Mammary microvascular endothelial cell (primary cell): ENCODE measurements at places on chromosomes 2 and 18. TPM values are rescaled to one million over a fixed set of nuclear protein-coding genes. Genes with fewer than 3 reads are reported as not detected.

The TNS1 gene
- 29.8 and 34.9 TPM in 2 replicates for total RNA-seq

The PLEK gene
- total RNA-seq: 0.05 TPM in 1 of 2 replicates, not detected in the other

The CIB4 gene
- not detected in 2 replicates for total RNA-seq

The PDK1 gene
- 5.6 and 6.1 TPM in 2 replicates for total RNA-seq

The CROCC2 gene
- total RNA-seq: not detected in 2 replicates

The COBLL1 gene
- 17.7 and 17.9 TPM in 2 replicates for total RNA-seq

The C2orf68 gene
- total RNA-seq: 5.5 and 7.9 TPM in 2 replicates

The IL36A gene
- not detected in 2 replicates for total RNA-seq

The APLF gene
- 1.5 and 2.3 TPM in 2 replicates for total RNA-seq

The RANBP2 gene
- 39.6 and 45.6 TPM in 2 replicates for total RNA-seq

The RNF149 gene
- total RNA-seq: 41.8 and 42.6 TPM in 2 replicates

The FER1L5 gene
- total RNA-seq: not detected in 2 replicates

The AQP12B gene
- not detected in 2 replicates for total RNA-seq

The UGT1A8 gene
- not detected in 2 replicates for total RNA-seq

The TMEM178A gene
- total RNA-seq: not detected in 2 replicates

The SLC4A5 gene
- total RNA-seq: 0.05 and 0.07 TPM in 2 replicates

The IWS1 gene
- 31.0 and 32.7 TPM in 2 replicates for total RNA-seq

The LRRTM1 gene
- not detected in 2 replicates for total RNA-seq

The TCF23 gene
- total RNA-seq: not detected in 2 replicates

The ALPI gene
- not detected in 2 replicates for total RNA-seq

The CCL20 gene
- total RNA-seq: 4.6 and 6.5 TPM in 2 replicates

The UGT1A3 gene
- not detected in 2 replicates for total RNA-seq

The MAB21L4 gene
- total RNA-seq: not detected in 2 replicates

The SLC30A3 gene
- 2.7 and 3.4 TPM in 2 replicates for total RNA-seq

The NPAS2 gene
- 6.8 and 21.7 TPM in 2 replicates for total RNA-seq

The FABP1 gene
- total RNA-seq: not detected in 2 replicates

The ALLC gene
- not detected in 2 replicates for total RNA-seq

The NPHP1 gene
- total RNA-seq: 2.5 and 5.7 TPM in 2 replicates

The IL36RN gene
- total RNA-seq: not detected in 2 replicates

The C2orf80 gene
- not detected in 2 replicates for total RNA-seq

The REG1A gene
- total RNA-seq: not detected in 2 replicates

The CABYR gene
- 5.1 and 6.4 TPM in 2 replicates for total RNA-seq

The MOCOS gene
- 3.6 and 5.3 TPM in 2 replicates for total RNA-seq
